Activated T-helper 1 cell treated with Interleukin-2 at 50 U/mL for 16 hours (primary cell): ENCODE measurements at places on chromosomes 7 and 10.

GRCh38 chr7:118109607-118110006 lies 74.4 kb upstream of the LSM8 start:
- DNase-seq: no peak

DNA sequence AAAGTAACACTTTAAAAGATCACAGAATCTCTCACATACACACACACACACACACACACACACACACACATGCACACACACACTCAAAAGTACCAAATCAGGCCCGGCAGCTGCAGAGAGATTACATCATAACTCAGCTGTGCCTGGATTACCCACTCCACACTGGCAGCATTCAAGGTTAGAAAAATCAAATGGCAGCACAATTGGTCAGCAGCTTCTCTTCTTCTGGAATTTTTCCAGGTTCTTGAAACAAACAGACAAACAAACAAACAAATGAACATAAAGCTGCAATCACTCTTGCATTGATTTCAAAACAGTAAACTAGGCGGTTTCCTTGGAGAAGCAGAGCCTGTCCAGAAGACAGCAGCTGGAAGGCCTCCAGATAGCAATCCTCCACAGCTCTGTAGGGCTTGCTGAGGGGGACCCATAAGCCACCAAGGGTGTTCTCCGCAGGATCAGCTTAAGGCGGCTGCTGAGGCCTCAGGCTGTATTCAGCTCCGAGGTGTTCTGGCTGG lies 24.5 kb upstream of the FAM133B start:
- no peak for DNase-seq

DNA sequence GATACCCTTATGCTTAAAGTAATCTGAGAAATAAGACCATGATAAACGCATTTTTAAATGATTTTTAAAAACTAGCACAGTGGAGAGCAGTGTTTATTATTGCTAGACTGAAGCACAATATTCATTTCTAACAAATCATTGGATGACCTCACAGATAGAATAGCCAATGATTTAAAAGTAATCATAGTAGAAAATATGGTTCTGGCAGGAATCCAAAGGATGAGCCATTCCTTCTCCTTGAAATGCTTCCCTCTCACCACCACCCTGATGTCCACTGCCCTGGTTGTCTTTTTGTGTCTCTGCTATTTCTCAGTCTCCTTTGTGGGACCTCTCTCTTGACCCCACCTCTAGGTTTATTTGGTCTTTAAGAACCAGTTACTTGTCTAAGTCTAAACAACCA lies 64.9 kb downstream of the PRKG1 start:
- DNase-seq: no peak

GRCh38 chr10:33139181-33139646 lies 181.2 kb upstream of the ITGB1 start:
- peak; percentile 49 for DNase-seq

DNA sequence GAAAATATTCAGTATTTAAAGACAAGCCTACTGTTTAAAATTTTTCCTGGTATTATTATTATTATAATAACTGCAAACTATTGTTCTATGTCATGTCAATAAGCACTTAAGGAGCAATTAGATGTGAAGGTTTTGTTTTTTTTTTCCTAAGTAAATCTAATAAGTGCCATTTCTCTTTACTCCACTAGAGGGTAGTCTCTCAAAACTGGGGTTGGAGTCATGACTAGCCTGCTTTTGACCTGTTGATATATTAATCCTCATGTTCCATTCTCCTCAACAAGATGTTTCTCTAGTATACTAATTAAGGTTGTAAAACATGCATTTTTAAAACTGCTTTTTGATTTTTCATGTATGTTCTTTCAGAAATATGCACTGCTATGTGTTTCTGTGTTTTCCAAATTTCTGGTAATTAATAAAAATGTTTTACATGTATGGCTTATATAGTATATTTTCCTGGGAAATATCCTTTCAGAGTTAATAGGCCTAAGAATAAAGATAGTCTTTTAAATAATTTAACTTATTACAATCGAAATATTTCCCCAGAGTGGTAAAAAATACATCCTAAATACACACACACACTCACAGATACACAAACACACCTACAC lies 1.0 kb upstream of the LRRN3 start:
- DNase-seq: no peak

- no peak for DNase-seq
These were observed 74.6 kb upstream of the GRID1 start for GRCh38 chr10:86440874-86441843.

DNA sequence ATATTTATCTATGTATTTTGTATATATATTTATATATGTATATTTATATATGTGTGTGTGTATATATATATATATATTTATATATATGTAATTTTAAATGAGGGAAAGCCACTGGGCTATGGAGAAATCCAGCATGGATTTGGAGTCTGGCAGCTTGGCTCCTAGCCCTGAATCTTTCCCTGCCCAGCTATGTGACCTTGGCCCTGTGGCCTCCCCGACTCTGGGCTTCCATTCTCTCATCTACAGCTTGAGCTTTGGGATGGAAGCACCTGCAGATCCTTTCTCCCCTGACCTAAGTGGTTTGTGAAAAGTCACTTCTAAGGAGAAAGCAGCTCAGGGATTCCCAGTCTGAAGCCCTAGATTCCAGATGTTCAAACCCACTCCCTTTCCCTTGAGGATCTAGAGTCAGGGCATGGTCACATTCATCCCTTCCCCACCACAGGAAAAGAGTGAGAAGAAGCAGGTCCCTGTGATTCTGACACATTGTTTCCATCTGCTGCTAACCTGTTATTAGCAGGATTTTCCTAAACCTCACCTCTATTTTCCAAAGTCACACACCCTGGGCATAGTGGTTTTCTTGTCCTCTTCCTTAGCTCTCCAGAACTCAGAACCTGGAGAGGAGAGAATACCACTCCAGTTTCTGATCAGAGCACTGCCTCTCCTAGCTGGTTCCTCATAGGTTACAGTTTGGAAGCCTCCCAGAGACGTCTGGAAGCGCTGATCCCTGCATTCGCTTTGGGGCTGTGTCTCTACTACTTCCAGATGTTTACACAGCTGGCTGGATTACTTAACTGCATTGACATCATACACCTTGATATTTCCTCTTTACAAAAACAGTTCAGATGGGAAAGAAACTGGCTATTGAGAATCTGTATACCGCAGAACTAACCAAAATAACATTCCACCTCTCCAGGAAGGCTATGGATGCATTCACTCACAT lies 327.5 kb upstream of the ZMIZ1 start:
- DNase-seq: no peak

DNA sequence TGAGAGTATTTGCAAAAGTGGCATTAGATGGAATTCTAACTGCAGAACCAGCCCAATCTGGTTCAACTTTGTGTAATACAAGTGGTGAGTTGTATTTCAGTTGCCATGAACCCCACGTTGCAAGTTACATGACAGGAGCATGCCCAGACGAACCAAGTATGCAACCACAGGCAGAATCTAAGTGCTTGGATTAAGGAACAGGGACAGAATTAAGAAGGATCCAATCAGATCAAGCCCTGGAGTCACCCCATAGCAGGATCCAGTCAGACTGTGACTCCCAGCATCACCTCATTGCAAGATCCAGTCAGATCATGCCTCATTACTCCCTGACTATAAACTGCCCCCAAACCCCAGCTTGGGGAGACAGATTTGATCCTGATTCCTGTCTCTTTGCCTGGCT lies 388.7 kb upstream of the NRP1 start:
- DNase-seq: no peak

DNA sequence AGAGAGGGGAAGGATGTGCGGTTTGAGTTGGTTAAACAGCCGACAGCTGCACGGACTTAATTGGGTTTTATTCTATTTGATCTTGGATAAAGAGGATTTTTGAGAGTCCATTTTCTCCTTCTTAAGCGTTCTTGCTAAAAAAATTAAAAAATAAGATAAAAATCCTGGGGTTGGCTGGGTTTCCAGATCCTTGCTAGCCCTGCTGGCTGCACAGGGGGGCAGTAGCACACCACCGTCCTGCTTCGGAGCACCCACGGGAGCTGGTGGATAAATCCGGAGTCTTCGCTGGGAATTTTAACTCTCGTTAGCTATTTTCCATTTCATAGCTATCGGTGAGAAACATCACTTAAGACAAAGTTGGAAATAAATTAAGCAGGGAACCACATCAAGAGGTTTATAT lies 792.0 kb downstream of the TYW1 start:
- no peak for DNase-seq

DNA sequence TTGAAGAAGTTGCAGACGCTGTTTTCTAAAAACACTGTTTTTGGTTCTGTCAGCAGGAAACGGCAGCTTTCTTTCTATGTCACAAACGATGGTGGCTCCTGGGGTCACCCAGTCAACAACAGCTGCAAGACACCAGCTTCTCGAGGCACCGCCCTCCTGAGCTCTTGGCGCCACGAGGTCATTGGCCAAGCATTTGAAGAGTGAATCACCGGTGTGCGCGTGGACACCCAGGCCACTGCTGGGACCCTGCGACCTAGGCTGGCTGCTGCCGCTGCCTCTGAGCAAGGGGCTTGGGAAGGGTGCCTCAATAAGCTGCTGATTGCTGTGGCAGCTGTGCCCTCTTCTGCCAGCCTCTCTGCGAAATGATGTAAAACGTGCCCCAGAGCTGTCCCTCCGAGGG lies 22.5 kb upstream of the VIPR2 start:
- DNase-seq: no peak

DNA sequence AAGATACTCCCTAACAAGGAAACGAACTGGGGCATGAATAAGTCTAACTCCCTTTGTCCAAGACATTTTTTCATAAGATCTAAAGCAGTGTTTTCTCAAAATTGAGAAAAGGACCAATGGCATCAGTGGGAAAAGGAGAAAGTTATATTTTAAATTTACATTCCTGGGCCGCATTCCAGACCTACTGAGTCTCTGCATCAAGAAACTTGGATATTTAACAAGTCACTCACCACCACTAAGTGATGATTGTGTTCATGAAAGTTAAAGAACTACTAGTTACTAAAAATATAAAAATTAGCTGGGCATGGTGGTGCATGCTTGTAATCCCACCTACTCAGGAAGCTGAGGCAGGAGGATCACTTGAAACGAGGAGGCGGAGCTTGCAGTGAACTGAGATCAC lies 149.6 kb upstream of the MEOX2 start:
- no peak for DNase-seq

GRCh38 chr10:6423004-6423403 lies 157.1 kb downstream of the PRKCQ start:
- no peak for DNase-seq

DNA sequence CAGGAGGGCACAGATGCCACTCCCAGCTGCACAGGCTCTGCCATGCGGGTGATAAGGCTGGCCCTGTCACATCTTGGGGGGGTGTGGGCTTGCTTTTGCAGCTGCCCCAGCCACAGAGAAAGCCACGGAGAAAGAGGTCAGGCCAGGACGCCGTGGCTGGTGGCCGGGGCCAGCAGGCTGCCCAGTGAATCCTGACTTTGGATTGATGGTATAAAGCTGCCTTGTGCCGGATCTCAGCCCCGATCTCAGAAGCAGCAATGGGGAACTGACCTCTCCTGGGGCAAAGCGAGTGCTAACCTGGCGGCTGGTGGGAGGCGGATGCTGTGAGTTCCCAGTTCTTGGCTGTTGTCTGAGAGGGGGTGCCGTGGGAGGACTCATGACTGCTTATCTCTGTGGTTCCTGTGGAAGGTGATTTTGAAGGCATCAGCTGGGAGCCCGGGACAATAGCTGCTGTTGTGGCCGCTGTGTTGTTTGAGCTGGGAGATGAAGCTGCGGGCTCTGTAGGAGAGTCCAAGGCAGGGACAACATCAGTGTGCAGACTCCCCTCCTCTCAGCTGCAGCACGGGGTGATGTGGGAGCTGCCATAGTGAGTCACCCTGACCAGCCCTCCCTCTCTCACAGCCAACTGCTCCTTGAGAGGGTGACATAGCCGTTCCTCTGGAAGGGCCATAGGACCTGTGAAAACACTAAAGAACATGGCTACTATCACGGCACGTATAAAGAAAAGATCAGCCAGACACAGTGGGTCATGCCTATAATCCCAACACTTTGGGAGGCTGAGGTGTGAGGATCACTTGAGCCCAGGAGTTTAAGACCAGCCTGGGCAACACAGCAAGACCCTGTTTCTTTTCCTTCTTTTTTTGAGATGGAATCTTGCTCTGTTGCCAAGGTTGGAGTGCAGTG lies 17.0 kb downstream of the IL15RA start:
- DNase-seq: no peak

DNA sequence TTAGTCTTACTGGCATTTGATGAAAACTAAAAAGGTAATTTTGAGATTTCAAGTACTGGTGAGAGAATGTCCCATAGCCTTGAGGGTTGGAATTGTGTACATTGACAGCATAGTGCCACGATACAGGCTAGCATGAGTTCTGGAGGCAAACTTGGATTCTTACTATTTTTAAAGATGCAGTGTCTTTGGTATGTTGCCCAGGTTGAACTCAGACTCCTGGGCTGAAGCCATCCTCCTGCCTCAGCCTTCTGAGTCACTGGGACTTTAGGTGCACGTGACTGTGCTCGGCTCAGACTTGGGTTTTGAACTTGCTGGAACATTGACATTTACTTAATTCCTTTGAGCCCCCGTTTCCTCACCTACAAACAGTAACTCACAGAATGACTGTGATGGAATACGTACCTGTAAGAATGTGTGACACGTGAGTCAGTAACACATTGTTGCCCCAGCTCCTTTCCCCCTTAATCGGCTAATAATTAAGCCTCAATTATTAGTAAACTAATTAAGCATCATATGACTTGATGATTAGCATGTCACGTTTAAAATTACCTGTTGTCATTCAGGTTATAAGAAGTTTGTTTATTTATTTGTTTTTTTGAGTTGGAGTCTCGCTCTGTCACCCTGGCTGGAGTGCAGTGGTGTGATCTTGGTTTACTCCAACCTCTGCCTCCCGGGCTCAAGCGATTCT lies 10.6 kb downstream of the DNAJB6 start:
- DNase-seq: no peak

- no peak for DNase-seq
These were observed 53.8 kb downstream of the PANK1 start for GRCh38 chr10:89591111-89591795.

GRCh38 chr7:44259547-44260457 lies 59.0 kb downstream of the YKT6 start:
- DNase-seq: no peak

GRCh38 chr10:110529596-110530011 lies 31.9 kb downstream of the DUSP5 start:
- no peak for DNase-seq

- no peak for DNase-seq
These were observed 355.4 kb downstream of the KCNMA1 start for GRCh38 chr10:77282163-77282562.

DNA sequence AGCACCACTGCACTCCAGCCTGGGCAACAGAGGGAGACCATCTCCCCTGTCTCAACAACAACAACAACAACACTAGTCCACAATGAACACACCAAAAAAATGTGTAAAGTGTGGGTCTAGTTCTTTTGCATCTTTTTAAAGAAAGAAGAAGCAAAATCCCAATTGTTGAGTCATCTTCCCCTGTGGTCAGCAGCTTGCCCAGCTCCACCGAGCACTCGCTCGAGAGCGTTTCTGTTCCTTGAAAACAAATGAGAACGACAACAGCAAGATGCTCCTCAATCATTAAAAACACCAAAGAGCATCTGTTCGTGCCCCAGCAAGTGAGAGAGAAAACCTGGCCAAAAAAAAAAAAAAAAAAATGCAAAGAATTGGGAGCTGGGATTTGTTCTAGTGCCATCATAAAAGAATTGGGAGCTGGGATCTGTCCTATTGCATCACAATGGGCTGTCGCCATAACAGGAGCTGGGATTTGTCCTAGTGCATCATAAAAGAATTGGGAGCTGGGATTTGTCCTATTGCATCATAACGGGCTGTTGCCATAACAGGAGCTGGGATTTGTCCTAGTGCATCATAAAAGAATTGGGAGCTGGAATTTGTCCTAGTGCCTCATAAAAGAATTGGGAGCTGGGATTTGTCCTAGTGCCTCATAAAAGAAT lies 118.1 kb downstream of the PTPRN2 start:
- no peak for DNase-seq

- no peak for DNase-seq
These were observed 183.3 kb downstream of the JAZF1 start for GRCh38 chr7:27997188-27997707.
